ENCODE measurements at places on chromosomes 2 and 18.

GRCh38 chr18:75206452-75207309 lies 2.3 kb downstream of the PTGR3 start:
- DNase-seq = no peak

DNA sequence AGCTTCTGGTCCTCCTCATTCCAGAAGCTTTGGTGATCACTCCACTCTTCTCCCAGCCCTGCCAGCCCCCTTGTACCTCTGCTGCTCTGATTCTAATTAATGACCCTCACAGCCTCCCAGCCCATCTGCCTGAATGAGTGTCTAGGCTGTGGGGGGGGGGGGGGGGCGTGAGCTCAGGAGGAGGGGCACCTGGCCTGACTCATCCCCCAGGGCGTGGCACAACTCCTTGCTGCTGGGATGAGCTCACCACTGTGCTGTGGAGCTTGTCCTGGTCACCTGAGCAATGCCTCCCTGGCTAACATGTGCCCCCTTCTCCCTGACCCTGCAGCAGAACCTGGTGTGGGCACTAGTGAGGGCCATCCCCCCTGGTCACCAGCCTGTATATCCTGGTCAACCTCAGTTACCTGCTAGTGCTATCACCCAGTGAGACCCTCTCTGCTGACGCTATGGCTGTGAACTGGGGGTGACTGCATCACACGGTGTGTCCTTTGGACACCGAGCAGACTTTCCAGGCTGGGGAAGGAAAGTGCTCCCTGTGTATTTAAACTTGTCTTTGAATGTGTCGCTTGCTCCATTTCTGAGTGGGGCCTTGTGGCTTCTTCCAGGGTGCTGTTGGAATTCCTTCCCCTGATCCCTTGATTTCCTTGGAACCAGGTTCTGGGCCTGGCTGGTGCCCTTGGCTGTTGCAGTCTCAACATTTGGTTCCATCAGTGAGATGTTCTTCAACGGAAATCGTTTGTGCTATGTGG lies 41.5 kb upstream of the PUM2 start:
- no peak for DNase-seq

DNA sequence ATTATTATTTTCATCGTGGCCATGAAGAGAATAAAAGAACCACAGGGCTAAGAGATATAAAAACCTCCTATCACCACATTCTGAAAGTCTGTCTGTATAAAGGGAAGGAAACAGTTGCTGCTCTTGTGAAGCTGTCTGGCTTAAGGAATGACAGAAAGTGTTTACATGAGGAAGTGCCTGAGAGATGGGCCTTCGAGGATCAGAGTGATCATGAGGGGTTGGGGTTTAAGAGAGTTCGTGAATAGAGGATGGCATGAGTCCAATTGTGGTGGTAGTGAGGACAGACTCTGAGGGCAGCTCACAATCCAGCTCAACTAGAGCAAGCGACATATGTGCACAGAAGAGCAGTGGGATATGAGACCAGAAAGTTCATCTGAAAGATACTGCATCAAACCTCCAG lies 65.8 kb upstream of the PIEZO2 start:
- no peak for DNase-seq

DNA sequence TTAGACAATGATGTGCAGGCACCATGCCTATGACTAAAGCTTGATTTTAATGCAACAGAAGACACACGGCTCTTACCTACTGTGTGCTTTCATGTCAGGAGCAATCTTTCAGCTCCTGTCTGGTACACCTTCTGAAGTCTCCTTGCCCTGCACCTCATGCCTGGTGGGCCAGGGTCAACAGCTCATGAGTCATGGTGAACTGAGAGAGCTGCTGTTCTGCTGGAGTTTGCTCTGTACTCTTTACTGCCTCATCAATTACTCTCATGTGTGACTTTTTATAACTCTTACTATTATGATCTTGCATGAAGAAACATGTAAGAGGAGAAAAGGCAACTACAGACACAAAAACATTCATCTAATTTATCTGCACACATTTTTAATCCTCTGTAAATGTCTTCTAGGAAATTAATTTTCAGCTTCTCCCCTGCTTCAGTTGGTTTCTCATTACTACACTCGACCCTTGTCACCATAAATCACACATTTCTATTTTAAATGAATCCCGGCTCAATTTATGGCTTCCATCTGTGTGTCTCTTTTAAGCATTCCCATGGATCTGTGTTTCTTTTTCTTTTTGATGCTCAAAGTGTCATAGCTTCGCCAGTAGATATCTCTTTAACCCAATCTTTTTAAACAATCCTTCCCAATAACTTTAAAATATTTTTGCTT lies 9.7 kb downstream of the SERPINB7 start:
- DNase-seq = no peak

- DNase-seq = no peak
These were observed 300.1 kb downstream of the TDRD15 start for GRCh38 chr2:21423854-21424253.

- no peak for DNase-seq
These were observed 1580.0 kb downstream of the LRP1B start for GRCh38 chr2:140550821-140551220.

DNA sequence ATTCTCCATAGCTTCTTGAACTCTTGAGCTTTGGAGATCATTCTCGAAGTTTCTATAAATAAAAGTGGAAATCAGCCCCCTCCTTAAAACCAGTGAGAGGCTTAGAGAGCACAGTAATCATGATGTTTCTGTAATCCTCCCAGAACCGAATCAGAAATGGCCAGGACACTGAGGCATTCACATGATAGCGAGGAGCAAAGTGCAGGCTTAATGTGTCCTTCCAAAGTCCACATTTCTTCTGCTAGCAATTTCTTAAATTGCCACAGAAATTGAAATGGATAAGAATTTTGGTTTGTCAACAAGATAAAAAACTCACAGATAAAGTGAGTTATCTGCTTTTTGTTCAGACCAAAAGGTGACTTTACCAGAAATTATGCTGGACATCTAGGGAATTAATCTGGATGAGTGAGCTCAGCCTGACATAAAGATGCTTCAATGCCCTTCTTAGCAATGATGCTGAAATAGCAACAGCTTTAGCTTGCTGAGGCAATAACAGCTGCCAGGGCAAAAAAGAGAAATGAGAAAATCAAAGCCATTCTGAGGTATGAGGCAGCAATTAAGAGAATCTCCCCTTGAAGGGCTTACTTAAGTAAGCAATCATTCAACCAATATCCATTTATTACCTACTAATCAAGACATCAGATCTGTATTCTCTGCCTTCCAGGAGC lies 82.4 kb upstream of the PHLPP1 start:
- no peak for DNase-seq

GRCh38 chr2:143123911-143124310 lies 5.3 kb upstream of the ARHGAP15 start:
- no peak for DNase-seq

- DNase-seq = no peak
These were observed 3.5 kb upstream of the RNU4ATAC start for GRCh38 chr2:121527009-121527682.

GRCh38 chr2:101779656-101780055 lies 82.1 kb downstream of the MAP4K4 start:
- DNase-seq = no peak

- no peak for DNase-seq
These were observed 18.8 kb upstream of the RMP24 start for GRCh38 chr18:35953688-35954087.

DNA sequence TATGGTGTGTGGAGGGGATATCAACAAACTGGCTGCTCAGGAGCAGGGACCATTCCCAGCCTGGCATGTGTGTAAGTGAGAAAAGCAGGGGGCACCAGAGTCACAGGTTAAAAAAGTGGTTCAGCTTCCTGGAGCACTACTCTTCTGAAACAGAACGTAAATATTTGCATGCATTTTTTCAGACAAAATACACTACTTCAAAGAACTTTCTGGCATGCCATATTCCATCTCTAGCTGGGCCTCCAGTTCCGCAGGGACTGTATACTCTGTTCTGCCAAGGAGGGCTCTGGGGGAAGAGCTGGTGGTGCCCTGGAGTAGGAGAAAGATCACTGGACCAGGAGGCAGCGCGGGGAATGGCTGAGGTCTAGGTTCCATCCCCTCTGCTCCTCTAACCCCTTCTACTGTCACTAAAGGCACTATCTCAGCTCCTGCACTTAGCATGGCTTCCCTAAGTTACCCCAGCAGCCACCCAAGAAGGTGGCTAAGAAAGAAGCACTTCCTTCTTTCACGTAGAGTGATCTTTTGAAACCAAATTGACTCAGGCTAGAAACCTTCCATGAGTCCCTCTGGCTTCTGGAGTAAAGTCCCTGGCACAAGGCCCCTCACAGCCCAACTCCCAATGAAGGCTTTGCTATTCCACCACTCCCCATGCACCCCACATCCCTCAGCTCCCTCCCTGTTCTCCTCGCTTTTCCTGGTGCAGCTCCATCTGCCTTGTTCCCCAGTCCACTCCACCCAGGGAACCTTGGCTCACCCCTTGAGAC lies 57.6 kb upstream of the CABLES1 start:
- DNase-seq = no peak

DNA sequence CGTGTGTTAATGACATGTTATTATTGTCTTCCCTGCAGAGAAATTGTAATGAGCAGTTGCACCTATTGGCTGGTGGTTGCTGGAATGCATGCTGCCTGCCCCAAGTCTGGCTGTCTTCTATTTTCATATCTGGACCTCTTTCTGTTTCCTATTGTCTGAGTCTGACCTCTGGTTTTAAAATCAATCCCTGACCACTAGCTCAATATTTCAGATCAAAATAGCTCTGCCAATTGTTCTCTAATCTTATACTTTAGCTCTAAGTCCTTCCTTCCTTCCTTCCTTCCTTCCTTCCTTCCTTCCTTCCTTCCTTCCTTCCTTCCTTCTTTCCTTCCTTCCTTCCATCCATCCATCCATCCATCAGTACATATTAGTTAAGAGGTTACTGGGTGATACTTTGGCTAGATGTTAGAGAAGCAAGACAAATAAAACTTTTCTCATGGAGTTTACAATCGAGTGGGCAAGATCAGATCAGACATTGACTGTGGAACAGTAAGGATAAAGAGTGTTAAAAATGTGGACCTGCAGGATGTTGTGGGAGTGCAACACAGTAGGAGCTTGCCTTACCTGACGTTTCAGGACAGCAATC lies 417.1 kb downstream of the SOCS6 start:
- no peak for DNase-seq

DNA sequence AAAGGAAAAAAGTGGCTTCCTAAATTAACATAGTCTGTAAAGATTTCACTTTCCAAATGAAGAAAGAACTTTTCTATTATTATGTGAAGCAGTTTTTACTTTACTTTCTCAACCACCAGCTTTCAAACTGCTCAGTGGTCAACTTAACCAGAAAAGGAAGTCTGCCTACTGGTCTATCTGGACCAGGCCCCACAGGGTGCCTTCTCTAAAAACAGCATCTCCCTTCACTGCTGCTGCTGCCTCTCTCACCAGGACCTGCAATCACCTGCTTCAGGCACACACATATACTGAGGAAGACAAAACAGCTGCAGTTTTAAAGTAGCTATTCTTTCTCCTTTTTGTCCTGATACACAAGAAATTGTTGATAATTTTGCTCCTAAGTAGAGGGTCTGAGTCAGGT lies 221.3 kb upstream of the DCC start:
- no peak for DNase-seq

DNA sequence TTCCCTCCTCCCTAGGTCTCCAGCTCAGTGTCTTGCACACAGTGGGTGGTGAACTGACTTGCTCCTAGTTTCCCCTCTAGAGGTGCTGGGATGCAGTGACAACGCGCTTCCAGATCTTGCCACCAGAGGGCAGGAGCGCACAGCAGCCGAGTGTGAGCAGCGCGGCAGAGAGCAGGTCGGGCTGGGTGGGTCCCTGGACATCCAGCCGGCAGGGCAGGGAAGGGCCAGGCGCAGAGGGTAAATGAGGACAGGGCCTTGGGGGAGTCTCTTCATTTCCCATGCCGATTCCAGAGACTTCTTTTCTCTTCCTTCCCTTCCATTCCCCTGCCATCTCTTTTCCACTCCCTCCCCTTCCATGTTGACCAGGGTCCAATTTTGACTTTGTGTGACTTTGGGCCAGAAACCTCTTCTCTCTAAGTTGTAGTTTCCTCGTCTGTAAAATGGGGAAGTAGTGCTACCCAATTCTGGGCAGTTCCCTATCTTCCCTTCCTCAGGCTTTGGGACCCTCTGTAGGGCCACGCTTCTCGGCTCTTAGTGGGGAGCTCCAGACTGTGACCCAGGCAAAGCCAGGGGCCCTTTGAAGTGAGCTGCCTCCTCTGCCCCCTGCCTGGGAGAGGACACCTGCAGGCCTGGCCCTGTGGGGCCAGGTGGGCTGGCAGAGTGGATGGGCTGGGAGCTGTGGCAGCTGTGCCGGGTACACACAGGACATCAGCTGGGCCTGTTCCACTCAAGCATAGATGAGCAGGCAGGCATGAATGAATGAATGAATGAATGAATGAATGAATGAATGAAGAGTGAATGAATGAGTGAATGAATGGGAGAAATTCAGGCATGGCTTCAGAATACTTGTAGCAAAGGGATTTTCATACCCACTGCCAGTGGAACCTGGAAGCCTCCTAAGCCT lies 43.3 kb upstream of the TAF1B start:
- DNase-seq = peak; percentile 88

DNA sequence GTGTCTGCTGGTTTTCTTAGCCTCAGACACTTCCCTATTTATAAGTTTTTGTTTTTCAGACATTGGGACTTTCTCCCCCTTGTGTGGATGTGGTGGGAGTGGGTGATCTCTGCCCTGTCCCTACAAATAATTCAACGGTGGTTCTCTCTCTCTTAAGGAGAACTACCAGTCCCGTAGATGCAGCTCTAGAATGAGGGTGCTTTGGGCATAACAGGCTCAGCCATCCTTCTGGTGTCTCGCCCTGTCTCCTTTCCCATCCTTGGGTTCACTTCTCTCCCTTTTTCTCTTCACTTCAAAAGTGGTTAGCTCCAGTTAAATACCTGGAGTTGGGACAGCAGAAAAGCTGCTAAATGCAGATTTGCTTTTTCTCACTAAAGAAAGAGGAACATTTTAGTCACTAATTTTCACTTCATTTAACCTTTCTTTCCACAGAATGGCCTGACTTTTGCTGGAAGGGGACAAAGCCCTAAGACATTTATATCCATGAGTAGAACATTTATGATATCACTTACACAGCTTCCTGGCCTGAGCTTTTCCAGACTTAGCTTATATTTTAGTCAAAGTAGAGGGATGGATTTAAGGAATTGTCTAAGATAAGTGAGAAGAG lies 121.2 kb upstream of the CXCR4 start:
- no peak for DNase-seq

GRCh38 chr18:62521082-62521481 lies 1.7 kb upstream of the ZCCHC2 start:
- no peak for DNase-seq

DNA sequence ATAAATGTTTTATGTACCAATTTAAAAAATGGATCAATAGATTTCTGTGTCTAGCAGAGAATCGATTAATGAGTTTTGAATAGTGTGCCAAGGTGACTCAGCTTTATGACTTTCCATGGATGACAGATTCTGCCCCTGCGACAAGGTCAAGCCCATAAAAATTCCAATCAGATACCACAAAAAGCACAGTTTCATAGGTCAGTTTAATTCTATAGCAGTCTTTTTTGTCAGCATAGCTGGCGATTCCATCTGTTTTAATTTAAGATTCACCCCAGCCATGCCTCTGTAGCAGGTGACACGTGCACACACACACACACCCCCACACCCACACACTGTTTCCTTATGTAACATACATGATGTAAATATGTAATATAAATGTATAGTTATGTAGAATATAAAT lies 28.9 kb downstream of the RAB31 start:
- DNase-seq = no peak

GRCh38 chr2:151729837-151730236 lies 4.4 kb downstream of the NEB start:
- DNase-seq = no peak

- no peak for DNase-seq
These were observed 230.9 kb upstream of the FSIP2 start for GRCh38 chr2:185507719-185508118.

- DNase-seq = no peak
These were observed 965 bp downstream of the SIX3 start for GRCh38 chr2:44942304-44943030.

GRCh38 chr2:199471443-199472057 lies 13.8 kb upstream of the SATB2 start:
- peak; percentile 68 for DNase-seq
